Central memory CD8-positive, alpha-beta T cell (primary cell): ENCODE measurements at places on chromosomes 2 and 18.

DNA sequence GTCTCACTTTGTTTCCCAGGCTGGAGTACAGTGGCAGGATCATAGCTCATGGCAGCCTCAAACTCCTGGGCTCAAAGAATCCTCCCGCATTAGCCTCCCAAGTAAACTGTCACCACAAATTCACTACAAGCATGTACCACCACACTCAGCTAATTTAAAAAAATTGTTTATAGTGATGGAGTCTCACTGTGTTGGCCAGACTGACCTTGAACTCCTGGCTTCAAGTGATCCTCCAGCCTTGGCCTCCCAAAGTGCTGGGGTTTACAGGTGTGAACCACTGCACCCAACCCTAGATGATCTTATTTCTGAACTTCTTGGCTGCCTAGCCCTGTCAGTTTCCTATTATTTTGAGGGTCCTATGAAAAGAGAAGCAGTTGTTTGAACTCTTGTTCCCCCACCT is 14.8 kb downstream of the DYNC2LI1 start:
- no peak for DNase-seq

DNA sequence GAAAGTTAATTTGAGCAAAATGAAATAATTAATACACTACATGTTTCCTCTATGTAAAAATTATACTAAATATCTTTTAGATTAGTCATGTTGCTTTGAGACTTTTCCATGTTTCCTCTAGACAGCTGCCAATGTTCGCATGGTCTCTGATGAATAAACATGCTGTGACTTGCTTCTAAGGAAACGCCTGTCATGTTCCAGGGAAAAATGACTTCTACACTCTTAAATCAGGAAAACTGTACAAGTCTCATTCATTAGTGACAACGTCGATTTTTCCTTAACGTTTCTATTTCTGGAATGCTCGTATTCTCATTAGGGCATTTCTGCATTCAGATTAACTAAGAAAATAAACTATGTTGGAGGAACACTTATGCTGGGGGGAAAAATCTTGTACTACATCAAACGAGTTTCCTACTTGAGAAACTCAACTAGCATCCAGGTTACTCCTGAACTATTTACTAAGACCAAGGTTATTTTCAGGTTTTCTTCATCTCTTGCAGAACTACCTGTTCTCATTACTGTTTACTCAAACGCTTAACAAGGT is 1.6 kb downstream of the COBLL1 start:
- no peak for DNase-seq

DNA sequence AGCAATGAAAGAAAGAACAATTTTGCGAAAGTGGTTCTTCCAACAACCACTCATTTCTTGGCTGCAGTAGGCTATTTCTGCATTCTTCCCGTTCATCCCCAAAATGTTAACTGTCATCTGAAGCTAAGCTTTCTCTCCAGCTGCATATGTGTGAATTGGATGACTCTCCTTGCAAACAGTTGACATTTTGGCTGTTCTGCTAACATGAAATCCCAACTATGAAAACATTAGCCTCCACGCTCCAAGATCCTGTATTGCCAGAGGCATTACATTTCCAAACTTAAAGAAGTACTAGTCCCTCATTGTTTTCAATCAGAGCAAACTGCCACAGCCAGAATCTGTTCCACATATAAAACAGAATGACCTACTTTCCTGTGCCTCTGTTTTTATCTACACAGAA is 88.5 kb downstream of the TGIF1 start:
- no peak for DNase-seq

DNA sequence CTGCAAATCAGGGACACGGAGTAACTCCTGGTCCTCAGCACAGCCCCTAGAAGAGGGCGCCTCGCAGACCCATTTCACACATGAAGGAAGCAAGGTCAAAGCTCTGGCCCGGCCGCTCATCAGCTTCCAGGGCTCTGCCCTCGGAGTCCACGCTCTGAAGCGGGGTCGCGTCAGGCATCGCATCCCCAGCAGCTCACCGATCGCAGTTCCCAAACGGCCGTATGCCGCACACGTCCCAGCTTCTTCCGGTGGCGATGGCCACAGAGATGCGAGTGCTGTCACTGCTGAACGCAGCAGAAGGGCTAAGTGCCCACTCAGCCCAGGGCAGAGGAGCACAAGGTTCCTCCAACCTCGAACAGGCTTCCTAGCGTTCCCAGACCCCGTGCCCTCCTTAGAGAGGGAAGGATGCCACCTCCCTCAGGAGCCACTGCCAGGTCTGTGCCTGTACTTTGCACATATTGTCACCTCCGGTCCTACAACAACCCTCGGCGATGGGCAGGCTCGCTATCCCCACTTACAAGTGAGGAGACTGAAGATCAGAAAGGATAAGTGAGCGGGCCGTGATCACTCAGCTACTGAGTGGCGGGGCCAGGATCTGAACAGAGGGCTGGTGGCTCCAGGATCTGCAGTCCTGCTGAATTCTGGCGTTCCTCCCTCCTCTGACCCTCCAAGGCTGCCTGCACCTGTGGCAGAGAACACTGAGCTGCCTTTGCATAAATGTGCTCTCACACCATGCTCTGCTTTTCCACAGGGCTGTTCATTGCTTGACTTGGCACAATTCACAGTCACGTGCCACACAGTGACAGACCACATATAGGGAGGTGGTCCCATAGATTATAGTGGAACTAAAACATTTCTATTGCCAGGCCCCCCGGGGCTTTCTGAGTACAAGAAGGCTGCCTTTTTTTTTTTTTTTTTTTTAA is 71.4 kb downstream of the COPS8 start:
- no peak for DNase-seq

DNA sequence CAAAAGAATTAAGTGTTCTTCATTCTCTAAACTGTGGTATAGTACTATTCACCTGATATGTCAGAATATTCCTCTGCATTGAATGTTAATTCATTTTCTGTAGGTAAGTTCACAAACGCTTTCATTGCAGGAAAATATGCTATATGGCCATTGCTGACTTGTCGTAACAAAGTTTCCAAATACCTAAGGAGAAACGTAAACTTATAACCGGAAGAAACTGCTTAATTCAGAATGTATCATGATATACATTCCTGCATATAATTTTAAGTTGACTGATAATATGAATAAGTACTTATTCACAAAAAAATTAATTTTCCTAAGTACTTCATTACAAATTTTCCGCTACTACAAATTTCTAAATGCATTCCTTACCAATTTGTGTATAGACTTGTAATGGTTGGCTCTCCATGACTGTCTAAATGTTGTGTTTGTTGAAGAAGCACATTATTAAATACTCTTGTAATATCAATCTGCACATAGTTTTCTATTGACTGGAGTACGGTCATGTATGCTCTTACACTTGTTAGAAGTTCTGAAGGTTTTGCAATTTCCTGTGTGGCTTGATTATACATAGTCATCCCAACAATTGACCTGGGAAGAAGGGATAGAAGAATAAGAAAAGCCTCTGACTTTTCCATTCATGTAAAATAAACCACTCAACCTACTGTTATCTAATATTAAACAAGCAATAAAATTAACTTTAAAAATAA is 85.4 kb downstream of the NCKAP1 start:
- DNase-seq: no peak

GRCh38 chr18:7740821-7741220 is 173.7 kb downstream of the PTPRM start:
- DNase-seq: no peak

- no peak for DNase-seq
Measured at GRCh38 chr2:148342086-148342485, 302.5 kb upstream of the EPC2 start.

GRCh38 chr18:12497296-12497695 is 89.6 kb downstream of the PRELID3A start:
- DNase-seq: no peak

DNA sequence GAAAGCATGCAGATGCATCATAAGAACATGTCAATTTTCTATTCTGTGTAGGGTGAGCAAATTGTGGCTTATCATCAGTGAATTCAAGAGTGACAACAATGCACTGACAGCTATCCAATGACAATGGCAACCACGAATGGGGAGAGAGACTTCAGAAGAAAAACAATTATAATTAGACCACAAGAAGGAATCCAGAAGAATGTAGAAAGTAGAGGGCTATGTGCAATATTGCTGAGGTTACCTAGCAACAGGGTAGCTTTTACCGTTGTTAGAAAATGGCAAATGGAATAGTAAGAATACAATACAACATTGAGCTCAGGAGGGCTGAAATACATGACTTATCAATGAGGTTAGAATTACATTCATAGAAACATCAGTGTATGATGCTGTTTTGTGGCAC is 71.1 kb upstream of the SESTD1 start:
- DNase-seq: no peak

- DNase-seq: no peak
Measured at GRCh38 chr2:65639156-65639864, 206.9 kb upstream of the SPRED2 start.

GRCh38 chr2:47265751-47266231 is 110.7 kb upstream of the STPG4 start:
- no peak for DNase-seq

DNA sequence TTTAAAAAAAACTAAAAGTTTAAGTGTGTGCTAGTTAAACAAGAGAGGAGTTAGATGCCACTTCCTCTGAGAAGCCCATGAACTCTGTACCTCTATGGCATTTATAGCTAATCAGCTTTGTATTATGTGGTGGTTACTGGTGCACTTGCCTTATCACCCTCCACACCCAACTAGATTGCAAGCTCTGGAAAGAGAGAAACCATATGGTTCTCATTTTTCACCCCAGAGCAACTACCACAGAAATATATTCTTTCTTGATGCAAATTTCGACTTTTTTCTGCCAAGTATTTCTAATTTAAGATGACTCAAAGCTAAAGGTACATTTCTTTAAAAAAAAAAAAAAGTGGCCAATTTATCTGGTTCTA is 24.2 kb downstream of the RAPH1 start:
- DNase-seq: no peak

DNA sequence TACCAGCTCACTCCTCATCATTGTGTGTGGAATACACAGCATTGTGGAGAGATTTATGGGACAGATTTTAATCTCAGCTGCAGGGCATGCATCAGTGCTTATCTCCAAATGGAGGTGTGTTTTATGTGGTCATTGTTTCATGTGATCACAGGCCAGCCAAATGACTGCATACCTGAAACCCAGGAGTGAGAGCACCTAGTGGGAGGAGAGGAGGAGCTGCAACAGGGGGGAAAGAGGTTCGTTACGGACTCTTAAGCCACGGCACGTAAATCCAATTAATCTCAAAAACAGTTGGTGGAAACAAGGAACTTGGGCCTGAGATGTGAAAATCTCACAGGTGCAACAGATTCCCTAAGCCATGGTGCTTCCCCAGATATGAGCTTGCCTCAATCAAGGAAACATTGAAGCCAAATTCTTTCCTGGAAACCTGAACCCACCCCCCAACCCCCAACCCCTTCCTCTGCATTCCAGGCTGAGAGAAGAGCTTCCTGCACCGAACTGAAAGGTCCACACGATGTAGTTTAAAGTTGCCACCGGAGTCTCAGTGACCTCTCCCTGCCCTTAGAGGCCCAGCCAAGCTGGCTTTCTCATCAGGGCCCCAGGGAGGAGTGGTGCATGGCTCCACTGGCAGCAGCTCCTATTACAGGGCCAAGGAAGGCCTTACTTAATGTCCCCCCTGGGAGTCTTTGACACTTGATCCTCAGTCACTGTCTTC is 167.4 kb downstream of the C1D start:
- no peak for DNase-seq

GRCh38 chr2:100107906-100108647 is 34.3 kb downstream of the AFF3 start:
- no peak for DNase-seq

GRCh38 chr2:160660741-160661140 is 167.1 kb upstream of the RBMS1 start:
- DNase-seq: no peak

DNA sequence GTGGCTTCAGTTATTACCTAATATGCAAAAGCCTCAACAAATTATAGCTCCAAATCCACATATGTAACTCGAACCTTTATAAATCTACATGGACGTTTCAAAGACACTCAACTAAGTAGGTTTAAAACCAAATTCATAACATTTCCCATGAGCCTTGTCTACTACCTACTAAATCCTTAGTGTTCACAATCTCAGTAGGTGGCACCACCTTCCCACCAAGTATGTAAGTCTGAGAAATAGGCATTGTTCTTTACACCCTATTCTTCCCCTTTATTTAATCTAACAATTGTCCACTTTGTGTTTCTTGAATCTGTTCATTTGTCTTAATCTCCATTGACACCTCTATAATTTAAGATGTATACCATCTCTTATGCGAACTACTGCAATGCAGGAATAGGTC is 4.6 kb downstream of the PIGN start:
- DNase-seq: no peak

GRCh38 chr2:73700131-73700611 is 37.0 kb downstream of the TPRKB start:
- DNase-seq: no peak

DNA sequence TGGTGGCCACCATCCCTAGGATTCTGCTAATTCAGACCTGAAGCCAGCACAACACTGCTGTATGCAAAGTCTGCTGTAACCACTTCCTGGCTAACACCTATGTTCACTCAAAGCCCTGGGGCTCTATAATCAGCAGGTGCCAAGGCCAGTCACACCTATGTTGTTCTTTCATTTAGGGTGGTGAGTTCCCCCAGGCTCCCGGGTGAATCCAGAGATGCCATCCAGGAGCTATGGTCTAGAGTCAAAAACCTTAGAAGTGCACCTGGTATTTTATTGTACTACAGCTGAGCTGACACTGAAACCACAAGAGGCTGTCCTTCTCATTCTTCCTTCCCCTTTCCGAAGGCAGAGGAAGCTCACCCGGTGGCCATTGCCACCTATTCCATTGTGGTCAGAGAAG is 46.2 kb upstream of the CCDC141 start:
- no peak for DNase-seq
